ENCODE measurements at places on chromosomes 12 and 14.

DNA sequence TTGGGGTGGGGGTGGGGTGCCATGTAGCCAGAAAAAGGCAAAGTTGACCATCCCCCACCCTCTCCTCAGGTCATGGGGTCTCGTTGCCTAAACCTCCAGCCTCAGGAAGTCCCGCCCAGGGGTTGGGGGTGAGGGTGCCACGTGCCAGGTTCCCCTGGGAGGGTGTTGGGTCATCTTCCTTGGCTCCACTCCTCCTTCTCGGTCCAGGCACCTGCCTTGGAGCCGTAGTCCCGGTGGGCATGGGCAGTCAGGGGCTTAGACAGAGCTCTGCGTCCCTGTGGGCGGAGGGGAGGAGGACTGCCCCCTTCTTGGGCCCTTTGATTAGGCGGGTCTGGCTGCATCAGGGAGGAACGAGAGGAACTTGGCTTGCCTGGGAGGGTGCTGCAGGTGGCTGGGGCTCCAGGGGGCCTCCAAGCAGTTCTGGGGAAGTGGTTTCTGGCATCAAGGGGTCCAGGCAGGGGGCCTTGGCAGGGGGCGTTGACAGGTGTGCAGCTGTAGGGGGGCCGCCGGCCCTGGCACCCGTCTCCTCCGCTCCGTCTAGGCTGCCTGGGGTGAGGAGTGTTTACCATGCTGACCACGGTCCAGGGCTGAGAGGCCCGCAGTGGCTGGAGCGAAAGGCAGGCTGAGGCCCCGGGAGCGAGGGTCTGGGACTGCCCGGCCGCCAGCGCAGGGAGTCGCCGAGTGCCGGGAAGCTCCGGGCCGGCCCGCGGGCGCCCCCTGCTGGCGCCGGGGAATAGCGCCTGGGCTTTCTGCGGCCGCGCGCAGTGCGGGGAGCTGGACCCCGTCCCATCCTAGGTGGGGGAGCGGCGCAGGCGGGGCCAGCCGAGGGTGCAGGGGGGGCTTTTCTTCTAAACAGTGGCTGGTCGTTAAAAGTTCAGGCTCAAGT lies 7.9 kb downstream of the SETD1B start:
- DNase-seq: no peak

GRCh38 chr12:2383325-2384028 lies 330.7 kb downstream of the CACNA1C start:
- DNase-seq: no peak

GRCh38 chr12:51401900-51402299 lies 10.7 kb upstream of the GALNT6 start:
- DNase-seq: no peak

GRCh38 chr14:57352396-57353170 lies 37.8 kb upstream of the NAA30 start:
- DNase-seq: no peak

- DNase-seq: no peak
Measured at GRCh38 chr12:89782807-89783206, 74.2 kb upstream of the ATP2B1 start.

DNA sequence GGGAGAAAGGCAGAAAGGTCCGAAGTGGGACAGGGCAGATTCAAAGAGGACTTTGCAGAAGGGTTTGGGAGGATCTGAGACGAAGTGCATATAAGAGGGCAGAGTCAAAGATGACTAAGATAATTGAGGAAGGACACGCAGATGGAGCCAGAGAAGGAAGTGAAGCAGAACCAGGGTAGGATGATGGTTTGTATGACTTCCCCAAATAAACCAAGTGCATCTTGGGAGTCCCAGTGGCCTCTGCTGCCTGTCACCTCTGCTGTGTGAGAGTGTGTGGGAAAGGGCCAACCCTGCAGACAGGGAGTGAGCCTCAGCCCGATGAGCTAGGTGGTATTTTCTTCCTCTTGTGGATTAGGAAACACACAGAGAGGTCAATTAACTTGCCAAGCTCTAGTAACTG lies 36.8 kb downstream of the FLVCR2 start:
- DNase-seq: peak; percentile 15

DNA sequence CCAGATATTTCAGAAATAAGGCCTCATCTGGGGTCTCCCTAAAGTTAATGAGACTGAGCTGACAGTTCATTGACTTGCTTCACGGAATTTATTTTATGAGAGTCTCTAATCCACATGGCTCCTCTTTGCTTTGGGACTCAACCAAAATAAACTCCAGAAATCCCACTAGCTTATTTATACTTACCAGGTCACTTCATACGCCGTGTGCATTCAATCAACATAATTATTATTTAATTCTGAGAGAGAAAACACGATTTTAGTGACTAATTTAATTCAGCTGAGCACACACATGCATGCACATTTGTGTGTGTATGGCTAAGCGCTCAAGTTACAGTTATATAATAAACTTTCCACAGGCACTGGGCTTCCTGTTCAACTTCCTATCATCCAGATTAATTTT lies 333.4 kb upstream of the CCDC196 start:
- no peak for DNase-seq

- DNase-seq: no peak
Measured at GRCh38 chr12:109267361-109267760, 41.7 kb downstream of the FOXN4 start.

DNA sequence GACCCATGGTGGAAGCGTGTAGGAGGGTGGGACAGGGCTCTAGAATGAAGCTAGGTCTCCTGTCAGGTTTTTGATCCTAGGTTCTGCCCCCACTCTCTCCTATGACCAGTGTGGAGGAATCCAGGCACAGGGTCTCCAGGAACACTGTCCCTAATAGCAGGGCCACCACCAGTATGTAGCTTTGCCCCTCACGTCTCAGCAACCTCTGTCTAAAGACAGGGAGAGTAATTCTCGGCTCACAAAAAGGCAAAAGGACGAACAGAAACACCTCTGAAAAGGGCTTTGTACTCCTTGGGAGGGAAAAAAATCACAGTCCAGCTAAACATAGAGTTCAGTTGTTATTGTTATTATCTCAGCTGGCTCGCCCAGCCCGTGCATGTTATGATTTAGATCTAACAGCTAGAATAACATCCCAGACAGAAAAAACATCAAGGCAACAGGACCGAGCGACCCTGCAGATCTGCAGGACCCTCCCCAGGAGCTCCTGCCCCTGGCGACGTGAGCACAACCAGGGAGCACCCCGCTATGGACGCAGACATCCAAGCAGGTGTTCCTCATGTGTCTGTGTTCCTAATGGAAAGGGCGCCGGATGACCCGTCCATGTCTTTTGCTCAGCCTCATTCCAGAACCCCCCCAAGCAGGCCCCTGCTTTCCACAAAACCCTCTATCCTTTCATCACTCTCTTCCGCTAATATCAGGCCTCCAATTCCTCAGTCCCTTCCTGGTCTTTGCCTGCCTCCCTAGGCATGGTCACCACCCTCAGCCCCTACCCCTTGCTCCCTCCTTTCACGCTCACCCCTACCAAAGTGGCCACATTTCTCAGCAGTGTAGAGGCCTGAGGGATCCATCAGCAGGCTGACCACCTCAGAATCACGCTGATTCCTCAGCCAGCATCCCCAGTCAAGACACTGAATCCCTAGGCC lies 14.2 kb upstream of the SLC6A12 start:
- DNase-seq: no peak

DNA sequence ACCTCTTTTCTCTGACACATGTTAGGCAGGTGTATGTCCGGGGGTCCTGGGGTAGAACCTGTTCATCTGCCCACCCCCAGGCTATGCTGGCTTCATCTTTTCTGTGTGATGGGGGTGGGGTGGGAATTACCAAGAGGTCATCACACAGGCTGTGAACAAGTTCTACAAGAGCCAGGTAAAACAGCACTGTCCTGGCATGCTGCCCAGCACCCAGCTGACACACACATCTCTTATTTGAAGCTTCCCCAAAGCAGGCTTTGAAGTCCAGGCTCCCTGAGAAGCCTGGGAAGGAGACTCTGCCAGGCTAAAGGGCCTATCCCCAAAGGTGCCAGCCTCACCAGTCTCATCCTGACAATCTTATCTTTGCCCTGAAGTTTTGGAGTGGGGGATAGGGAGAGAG lies 141.1 kb downstream of the ALG10 start:
- DNase-seq: no peak
